GOT3 (cell line): ENCODE measurements at places on chromosomes 2 and 18.

DNA sequence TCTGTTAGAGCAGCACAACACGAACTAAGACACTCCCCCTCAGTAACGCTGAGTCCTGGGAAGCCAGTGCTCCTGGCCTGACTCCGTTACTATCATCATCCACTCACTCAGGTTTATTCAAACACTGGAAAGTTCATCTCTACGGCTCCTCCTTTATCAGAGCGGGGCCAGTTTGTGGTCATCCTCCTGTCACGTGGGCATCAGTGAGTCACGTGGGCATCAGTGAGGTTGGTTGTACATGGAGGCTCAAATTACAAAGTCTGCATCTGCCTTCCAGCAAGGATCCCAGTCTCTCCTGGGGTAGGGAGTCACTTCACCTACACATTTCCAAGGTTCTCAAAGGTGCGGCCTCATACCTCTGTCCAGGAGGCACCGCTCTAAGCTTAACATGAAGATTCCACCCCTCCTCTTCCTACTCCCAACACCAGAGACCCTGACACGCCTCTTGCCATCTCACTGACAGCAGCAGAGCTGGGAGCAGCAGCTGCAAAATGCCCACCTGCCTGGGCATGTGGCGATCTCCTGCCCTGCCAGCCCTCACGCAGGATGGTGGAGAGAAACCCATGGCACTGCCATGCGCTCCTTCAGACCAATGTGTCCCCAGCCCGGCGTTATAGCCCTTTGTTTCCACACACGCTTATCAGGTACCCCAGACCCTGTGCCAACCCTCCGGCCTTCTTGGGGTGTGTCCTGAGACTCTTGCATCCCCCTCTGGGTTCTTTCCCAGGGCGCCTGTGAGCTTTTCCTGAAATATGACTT lies 99.2 kb upstream of the PTPRM start:
- no peak for DNase-seq

- no peak for DNase-seq
Observed at GRCh38 chr2:71938659-71939587, 208.7 kb downstream of the CYP26B1 start.

DNA sequence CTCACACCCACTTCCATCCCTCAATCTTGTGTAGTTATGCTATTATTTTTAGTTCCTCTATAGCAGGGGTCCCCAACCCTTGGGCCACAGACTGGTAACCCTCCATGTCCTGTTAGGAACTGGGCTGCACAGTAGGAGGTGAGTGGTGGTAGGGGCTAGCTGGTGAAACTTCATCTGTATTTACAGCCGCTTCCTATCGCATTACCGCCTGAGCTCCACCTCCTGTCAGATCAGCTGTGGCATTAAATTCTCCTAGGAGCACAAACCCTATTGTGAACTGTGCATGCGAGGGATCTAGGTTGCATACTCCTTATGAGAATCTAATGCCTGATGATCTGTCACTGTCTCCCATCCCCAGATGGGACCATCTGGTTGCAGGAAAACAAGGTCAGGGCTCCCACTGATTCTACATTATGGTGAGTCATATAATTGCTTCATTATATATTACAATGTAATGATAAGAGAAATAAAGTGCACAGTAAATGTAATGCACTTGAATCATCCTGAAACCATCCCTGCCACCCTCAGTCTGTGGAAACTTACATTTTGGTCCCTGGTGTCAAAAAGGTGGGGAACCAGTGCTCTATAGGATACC lies 1.6 kb upstream of the RAB11FIP5 start:
- no peak for DNase-seq

- DNase-seq, result no peak
Observed at GRCh38 chr2:132009874-132010521, 151.8 kb downstream of the ANKRD30BL start.

GRCh38 chr2:142642650-142643049 lies 234.8 kb upstream of the KYNU start:
- DNase-seq, result no peak

DNA sequence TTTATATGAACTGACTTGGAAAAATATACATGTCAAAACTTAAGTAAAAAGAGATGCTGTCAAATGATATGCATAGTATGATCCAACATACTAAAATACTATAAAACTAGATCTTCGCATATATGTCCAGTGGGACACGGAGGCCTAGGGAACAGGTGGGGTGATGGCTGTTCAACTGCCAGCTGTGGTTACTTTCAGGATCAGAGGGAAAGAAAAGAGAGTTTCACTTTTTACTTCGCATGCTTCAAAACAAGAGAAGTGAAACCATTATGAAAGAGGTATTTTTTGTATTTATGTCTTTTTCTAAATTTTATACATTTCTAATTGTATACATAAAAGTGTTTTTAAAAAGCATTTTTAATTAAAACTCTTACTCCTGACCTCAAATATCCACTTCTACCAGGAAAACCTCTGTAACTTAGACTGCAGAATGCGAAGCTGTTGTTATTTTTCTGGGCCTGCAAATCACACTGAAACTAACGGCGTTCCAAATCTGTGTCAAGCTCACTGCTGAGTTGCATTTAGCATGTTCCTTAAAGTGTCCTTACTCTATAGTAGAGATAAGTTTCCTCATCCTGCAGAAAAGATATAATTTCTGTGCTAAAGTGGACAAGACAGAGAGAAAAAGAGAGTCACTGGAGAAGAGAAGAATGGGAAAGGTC lies 97.8 kb upstream of the SLC35G4 start:
- DNase-seq, result no peak

GRCh38 chr2:182252534-182252933 lies 174.3 kb downstream of the PDE1A start:
- no peak for DNase-seq

DNA sequence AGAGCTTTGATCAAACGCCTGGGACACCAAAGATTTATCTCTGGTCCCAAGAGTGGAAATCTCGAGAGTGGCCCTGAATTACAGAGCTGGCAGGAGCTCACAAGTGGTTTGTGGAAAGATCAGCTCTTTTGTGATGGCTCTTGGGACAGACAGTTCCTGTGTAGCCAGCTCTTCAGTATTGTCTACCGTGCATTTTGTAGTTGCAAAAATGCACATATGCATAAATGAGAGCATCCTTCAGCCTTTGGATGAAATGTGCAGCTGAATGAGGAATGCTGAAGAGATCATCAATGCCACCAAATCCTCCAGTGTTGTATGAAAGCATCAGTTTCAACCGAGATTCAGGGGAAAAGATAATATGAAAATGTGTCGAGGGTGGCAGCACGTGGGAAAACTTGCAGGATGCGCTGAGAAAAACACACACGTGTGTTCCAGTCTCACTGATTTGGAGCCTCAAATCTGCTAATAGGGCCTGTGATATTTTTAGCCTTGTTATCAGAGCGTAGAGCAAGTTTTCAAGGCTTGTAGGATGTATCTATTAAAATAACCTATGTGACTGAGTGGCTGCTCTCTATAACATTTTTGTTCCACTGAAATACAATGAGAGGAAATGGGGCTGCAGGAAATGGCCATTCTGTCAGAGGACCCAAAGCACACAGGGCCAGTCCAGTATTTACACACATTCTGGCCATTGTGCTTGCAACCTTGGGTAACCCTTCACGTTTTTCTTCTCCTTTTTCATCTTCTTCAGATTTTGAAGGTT lies 138.7 kb downstream of the PRKCE start:
- DNase-seq, result no peak
